Hindlimb muscle (tissue), 1 donor: ENCODE measurements at places on chromosomes 2 and 18.
A peak's percentile ranks its signal among the peaks of the same experiment; 100 is the strongest.

- peak; percentile 47 for DNase-seq
These were observed 227.6 kb upstream of the SMIM21 start for GRCh38 chr18:75654851-75655751.

GRCh38 chr2:118939994-118940393 lies 2.0 kb upstream of the MARCO start:
- DNase-seq, result no peak

GRCh38 chr2:149816756-149817551 lies 229.4 kb upstream of the MMADHC start:
- DNase-seq, result peak; percentile 33

DNA sequence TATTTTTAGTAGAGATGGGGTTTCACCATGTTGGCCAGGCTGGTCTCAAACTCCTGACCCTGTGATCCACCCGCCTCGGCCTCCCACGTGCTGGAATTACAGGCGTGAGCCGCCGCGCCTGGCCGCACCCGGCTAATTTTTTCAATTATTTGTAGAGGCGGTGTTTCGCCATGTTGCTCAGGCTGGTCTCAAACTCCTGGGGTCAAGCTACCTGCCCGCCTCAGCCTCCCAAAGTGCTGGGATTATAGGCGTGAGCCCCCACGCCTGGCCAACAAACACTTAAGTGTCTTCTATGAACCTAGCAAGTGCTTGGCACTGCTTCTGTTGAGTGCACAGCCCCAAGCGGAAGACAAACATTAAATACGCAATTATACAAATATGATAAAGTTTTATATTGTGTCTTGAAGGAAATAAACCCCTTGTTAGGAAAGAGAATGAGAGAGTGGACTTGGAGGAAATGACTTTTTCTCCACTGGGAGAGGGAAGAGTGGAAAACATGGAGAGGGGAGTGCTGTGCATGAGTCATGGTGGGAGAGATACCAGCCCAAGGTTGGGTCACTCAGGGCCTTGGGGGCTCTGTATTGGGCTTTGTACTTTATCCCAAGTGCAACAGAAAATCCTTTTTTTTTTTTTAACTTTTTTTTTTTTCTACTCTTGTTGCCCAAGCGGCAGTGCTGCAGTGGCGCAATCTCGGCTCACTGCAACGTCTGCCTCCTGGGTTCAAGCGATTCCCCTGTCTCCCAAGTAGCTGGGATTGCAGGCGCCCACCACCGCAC lies 41.4 kb upstream of the ACTR2 start:
- DNase-seq, result no peak
